ENCODE measurements at places on chromosomes 13 and 19.

GRCh38 chr19:39969266-39969665 lies 1.7 kb upstream of the PSMC4 start:
- H3K36me3 ChIP-seq = peaks cover 18% of the 10 kb centered on the region
- no peaks in the 10 kb centered on the region for H3K27me3 ChIP-seq
- peak overlapping the region; percentile 93 for H3K27ac ChIP-seq
- no peak for DNase-seq

- no peak overlapping the region for H3K4me3 ChIP-seq
- DNase-seq = no peak
- H3K4me1 ChIP-seq = no peaks in the 10 kb centered on the region
- H3K27me3 ChIP-seq = no peaks in the 10 kb centered on the region
Measured at GRCh38 chr13:51267622-51268021, 45.4 kb downstream of the FAM124A start.

DNA sequence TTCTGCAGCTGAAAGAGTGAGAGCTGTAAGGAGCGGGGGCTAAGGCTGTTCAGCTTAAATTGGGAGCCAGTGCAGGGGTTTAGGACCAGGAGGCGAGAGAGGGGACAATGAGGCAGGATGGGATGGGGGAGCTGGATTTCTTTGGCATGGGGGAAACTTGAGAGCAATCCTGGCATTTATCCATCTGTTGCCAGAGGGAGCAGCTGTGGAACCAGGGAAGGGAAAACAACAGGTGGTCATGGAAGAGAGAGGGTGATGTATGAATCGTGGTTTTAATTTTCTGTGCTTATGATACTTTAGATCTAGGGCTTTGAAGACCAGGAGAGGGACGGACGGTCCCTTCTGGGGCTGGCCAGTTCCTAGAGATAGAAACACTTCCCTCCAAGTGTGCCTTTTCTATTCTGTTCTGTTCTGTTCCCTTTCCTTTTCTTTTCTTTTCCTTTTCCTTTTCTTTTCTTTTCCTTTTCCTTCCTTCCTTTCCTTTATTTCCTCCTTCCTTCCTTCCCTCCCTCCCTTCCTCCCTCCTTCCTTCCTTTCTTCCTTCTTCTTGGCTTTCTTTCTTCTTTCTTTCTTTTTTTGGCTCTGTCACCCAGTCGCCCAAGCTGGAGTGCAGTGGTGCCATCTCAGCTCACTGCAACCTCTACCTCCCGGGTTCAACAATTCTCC lies 16.0 kb upstream of the CCL25 start:
- no peak overlapping the region for H3K4me3 ChIP-seq
- no peak for DNase-seq
- no peaks in the 10 kb centered on the region for H3K4me1 ChIP-seq
- H3K27ac ChIP-seq = no peak overlapping the region
- no peaks in the 10 kb centered on the region for H3K36me3 ChIP-seq

- no peaks in the 10 kb centered on the region for H3K27me3 ChIP-seq
- H3K36me3 ChIP-seq = no peaks in the 10 kb centered on the region
- no peak for DNase-seq
- no peaks in the 10 kb centered on the region for H3K4me1 ChIP-seq
- H3K27ac ChIP-seq = no peak overlapping the region
- peak overlapping the region; percentile 69 for H3K4me3 ChIP-seq
Measured at GRCh38 chr19:53157626-53158025, 1.2 kb downstream of the ZNF347 start.
